ENCODE measurements at places on chromosomes 2 and 18.
A peak's percentile ranks its signal among the peaks of the same experiment; 100 is the strongest.

DNA sequence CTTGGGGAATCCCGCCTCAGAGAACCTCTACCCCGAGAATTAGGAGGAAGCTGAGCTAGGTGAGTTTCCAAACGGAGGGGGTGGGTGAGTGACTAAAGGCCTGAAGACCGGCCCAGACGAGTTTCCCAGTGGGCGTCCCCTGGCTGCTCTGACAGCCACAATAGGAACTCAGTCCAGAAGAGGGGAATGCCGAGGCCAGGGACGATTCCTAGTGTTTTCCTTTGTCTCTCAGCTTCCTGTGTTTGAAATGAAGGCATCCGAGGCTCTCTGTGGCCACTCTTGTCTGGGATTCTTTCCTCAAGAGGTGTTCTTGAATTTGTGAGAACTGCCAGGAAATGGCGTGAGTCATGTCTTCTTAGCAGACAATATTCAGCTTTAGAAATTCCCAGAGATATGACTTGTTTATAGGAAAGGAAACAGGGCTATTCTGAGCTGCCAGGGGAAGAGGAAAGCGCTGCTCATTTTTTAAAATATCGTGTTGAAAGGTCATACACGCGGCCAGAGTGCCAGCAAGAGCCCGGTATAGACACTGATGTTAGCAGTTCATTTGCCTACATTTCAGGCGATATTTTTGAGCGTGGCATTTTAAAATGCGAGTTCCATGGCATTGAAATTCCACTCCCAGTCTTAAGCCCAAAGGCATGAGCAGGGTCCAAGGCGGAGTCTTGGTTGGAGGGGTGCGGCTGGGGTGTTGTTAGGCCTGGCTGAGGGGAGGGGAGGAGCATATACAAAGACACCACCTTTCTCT lies 169.1 kb upstream of the KLF7 start:
- peak; percentile 47 for DNase-seq

- DNase-seq, result no peak
These were observed 12.8 kb upstream of the HPCAL1 start for GRCh38 chr2:10289891-10290290.

- no peak for DNase-seq
These were observed 91.8 kb downstream of the FMNL2 start for GRCh38 chr2:152426801-152427200.

- no peak for DNase-seq
These were observed 1.6 kb upstream of the ERMN start for GRCh38 chr2:157327200-157327599.

GRCh38 chr2:67408346-67408745 lies 11.2 kb downstream of the ETAA1 start:
- DNase-seq, result no peak

DNA sequence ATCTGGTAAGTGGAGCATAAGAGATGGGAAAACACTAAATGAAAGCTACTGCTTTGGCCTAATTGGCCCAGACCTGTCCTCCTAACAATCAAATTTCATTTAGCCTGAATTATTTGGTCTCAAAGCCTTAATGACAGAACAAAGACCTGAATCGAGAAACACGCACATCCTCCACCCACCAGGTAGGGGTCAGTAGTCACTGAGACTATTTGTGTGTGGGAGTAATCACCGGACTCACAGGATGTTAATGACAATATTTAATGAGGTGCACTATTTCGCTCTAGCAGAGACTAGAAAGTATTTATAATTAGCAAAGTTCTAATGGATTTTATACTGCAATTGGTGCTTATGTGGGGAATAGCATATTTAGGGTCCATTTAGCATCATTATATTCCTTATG lies 68.1 kb downstream of the RBM43 start:
- no peak for DNase-seq

- DNase-seq, result no peak
These were observed 11.4 kb downstream of the G6PC2 start for GRCh38 chr2:168912466-168912865.

DNA sequence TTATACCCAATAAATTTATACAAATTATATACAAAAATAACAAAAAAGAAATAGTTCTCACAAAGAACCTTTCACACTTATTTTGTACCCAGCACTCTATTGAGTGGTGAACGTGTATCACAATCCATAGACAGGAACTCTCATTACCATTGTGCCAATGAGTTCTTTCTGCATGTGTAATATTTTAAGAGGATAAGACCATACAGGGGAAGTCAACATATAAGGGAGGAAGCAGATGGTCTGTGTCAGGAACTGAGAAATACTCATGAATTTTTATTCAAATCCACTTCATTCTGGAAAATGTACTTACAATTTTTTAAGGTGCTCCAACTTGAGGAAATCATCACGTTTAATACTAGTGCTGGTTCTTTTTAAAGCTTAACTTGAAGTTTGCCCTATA lies 27.1 kb upstream of the ELOA2 start:
- DNase-seq, result no peak

- no peak for DNase-seq
These were observed 25.8 kb downstream of the KIF1A start for GRCh38 chr2:240794178-240794721.

- no peak for DNase-seq
These were observed 159.9 kb downstream of the BARD1 start for GRCh38 chr2:214649440-214650205.

- DNase-seq, result no peak
These were observed 148.5 kb downstream of the LNPK start for GRCh38 chr2:175853616-175853890.

GRCh38 chr2:70716951-70717350 lies 51.0 kb downstream of the ADD2 start:
- DNase-seq, result no peak

DNA sequence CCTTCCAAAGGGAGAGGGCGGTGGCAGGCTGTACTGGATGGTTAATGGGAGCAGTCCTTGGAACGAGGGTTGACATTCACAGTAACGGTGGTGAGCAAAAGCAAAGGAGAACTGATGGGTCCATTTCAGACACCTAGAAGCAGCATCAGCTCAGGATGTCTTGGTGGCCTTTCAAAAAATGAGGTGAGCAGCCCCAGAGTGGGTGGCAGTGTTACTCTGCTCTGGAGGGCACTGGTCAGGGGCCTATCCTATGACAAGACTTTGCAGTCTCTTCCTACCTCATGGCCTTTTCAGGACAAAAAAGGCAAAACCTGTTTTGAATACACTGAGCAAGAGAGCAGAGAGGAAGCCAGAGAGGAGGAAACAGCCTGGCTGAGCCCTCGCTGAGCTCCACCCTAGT lies 23.5 kb downstream of the CAPN14 start:
- DNase-seq, result no peak

DNA sequence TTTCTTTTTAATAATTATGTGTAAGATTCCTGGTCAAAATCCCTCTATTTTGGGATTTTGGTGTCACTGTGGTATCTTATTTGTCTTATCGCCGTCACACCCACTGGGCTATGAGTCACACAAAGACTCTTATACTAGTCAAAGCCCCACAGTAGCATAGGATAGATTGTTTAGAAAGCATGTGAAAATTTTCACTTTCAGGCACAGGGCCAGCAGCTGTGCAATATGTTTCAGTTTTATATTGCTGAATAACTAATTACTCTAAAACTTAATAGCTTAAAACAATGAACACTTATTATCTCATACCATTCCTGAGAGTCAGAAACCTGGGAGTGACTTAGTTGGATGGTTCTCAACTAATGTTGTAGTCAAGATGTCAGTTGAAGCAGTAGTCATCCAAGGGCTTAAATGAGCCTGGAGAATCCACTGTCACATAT lies 24.0 kb downstream of the CFAP210 start:
- no peak for DNase-seq

DNA sequence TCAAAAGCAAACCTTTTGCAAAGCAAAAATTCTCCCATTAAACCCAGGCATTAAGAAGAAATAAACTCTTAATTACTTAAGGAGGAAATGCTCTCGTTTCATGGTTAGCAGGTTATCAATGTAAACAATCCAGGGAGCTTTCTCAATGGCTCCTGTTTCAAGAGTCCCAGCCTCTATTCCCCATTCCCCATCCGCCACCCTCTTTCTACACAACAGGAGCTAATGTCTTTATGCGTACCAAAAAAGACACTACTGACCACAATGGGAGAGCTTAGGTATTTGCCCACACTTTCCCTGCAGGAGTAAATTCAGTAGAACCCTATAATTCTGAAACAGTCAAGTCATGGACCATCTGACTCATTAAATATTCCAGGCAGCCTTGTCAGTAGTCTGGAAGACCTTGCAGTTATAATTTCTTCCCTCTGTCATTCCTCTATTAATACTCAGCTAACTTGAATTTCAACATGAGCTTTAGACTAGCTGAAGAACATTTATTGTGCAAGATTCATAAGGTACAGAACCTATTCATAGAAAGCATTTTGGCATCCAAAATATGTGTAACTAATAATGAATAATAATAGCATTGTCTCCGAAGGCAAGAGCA lies 48.6 kb downstream of the SLC8A1 start:
- DNase-seq, result no peak

DNA sequence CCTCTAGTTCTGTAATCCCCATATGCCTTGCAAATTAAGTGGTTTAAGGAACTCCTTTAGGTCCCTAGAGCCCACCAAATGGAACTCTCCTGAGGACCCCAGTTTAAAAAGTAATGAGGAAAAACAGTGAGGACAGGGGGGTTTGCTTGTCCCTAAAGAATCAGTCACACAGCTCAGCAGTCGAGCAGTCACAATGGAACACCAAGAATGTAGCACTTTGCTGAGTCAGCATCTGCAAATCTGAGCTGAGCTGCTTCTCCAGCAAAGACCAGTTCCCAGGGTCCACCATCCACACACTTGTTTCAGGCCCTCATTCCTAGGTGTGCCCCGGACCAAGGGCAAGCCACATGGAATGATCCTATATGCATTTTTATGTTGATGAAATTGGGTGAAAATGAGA lies 46.2 kb upstream of the NEDD4L start:
- DNase-seq, result no peak

DNA sequence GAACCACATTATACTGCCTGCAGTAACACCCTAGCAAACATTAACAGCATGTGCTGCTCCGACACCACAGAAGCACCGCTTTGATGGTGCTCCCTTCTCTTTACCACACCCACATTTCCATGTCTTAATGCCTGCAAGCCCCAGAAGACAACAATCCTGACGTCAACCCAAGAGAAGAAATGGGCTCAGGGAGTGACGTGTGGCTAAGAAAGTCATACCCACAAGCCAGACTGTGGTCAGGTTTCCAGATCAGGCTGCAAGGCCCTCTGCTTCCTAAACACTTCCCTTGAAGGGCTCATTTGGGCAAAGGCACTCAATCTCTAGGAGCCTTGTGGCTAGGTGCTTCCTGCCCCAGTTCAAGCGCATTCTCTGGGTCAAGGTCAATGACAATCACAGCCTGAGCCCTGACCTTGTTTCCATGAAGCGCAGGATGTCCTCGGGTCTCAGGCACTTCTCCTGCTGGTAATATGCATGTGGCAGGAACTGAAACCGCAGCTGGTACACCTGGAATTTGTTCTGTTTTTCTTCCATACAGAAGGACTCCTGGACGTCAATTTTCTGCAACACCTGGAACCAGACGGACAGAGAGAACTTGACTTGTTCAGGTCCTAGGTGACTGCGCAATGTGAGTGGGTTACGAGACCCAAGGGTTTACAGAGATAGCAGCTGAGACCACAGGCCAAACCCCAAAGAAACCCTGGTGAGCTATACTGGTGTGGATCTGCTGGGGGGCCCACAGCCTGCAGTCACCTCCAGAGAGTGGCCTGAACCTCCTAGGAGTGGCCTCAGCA lies 67.2 kb downstream of the POLR1A start:
- DNase-seq, result peak; percentile 64

- DNase-seq, result no peak
These were observed 109.1 kb downstream of the TMEM17 start for GRCh38 chr2:62396880-62397279.

- no peak for DNase-seq
These were observed 14.8 kb upstream of the ACTR3 start for GRCh38 chr2:113875135-113875534.

DNA sequence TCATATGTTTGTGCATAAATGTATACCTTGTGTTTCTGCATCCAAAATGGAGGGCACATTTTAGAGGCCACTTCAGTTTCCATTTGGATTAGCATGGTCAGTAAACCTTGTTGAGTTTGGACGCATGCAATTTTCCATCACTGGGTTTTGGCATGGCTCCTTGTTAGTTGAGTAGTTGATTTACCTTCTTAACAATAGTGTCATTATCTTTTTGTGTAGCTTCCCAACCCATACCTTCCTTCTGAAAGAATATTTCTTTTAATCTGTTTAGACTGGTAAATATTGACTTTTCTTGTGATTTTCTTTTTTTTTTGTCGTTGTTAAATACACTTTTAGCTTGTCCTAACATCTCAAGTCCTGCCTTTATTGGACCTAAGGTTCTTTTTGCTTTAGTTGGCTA lies 15.5 kb downstream of the RPIA start:
- no peak for DNase-seq

GRCh38 chr2:9086465-9086864 lies 83.0 kb upstream of the MBOAT2 start:
- DNase-seq, result no peak

DNA sequence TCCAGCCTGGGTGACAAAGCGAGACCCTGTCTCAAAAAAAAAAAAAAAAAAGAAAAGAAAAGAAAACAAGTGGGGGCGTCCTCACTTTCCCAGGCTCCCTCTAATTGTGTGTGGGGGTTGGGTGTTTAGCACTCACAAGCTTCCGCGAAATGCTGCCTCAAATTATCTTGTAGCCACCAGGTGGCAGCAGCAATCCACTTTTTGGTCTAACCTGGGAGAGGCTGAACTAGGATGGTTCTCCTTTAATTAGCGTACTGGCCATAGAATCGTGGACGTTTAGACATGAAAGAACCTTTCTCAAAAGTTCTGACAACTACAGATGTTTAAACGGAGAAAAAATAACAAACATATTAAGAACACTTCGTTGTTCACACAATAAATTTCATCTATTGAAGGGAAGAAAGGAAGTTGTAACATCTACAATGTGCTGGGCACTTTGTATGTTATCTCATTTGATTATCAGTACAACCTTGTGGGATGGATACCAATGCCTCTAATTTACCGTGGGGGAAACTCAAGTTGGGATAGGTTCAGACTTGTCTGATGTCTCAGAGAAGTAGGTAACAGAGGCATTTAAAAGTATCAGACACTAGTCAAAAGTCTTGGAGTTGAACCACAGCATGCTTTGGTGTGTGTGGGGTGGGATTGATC lies 122.7 kb upstream of the NABP1 start:
- peak; percentile 83 for DNase-seq

DNA sequence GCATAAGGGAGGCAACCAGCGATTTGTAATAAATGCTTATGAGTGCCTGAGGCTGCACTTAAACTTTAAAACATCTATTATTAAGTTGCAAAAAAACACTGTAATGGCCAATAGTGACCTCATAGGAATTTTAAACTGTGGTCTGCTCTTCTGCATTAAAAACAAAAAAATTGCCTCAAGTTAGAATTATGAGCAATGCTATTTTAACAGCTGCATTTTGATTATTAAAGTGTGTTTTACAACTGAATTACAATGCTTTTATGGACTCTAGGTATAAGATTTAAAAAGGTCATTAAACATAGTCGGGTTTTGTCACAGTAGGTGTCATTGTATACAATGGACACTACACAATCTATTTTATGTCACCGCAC lies 528.7 kb upstream of the FANCL start:
- no peak for DNase-seq

GRCh38 chr2:187477051-187477450 lies 29.0 kb upstream of the CALCRL start:
- DNase-seq, result no peak

- DNase-seq, result no peak
These were observed 472.6 kb upstream of the NETO1 start for GRCh38 chr18:73340135-73340977.
